ENCODE measurements at places on chromosomes 11 and 22.

- peak; percentile 20 for DNase-seq
Observed at GRCh38 chr11:41459465-41460401, at the start of gene LRRC4C. Gene LRRC4C, minus strand, starts transcription at chr11:41459652.

- DNase-seq = no peak
Observed at GRCh38 chr11:127105593-127106541, 105.3 kb upstream of the KIRREL3 start.

DNA sequence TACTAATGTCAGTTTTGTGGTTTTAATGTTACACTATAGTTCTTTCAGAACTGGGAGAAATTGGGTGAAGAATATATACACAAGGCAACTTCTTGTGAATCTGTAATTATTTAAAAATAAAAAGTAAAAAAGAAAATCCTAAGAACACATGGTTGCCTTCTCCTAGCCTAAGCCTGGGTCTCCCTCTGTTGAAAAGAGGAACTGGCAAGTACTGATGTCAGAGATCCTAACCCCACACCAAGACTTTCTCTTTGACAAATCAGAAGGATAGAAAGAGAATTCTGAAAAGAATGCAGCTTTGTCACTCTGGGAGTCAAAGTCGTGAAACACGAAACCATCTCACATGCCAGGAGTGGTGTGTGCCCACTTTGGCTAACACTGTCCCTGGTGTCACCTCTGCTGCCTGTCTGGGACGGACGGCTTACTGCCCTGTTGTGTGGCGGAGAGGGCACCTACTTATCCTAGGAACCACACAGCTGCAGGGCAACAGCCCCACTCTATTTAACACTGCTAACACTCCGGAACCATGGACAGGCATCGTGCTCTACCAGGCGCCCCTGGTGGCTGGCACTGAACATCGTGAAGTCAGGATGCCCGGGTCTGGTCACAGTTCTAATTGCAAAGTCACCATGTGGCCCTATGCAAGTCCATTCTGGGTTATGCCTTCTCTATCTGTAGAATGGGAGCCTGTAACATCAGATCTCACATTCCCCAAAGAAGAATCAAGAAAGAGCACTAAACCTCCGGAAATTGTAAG is 108.7 kb upstream of the CD82 start:
- no peak for DNase-seq

DNA sequence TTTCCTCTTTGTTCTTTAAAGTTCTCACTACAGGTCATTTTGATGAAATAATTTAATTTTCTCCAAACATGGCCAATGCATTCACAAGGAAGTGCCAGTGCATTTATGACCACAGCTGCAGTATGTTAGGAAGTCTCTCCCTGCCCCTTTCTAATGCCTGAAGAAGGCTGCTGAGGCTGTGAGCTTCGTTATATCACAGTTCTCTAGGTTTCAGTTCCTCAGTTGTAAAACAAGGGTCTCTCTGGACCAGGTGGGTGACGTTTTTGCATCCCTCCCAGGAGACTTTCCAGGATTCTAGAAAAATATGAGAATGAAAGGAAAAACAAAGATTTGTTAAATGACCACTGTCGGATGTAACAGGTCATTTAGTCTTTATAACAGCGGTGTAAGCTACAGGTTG is 171.6 kb downstream of the LARGE1 start:
- no peak for DNase-seq

DNA sequence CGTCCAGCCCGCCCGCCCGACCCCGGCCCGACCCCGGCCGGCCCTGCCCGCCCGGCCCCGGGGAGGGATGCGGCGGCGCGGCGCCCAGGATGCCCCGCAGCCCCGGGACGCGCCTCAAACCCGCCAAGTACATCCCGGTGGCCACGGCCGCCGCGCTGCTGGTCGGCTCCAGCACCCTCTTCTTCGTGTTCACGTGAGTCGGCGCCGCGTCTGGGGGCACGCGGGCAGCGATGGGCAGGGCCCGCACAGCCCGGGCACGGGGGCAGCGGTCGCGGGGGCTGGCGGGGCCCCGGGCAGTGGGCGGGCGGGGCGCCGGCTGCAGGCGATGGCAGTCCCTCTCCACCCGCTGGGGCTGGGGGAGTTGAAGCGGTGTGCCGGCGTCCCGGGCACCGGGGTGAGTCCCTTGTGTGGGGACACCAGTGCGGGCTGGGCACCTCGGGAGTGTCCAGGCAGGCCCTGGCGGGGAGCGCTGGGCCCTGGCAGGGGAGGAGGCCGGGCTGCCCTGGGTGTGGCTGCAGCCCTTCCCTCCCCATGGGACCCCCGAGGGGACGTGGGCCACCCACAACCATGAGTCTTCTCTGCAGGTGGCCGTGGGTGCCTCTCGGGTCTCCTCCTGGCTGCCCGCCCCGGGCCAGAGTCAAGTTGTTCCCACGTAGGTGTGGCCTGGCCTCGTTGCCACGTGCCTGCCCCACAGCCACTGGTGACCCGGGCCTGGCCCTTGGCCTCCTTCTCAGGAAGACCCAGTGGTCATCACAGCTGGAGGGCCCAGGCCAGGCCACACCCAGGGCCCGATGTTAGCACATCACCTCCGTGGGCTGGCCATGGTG is 468 bp downstream of the ZDHHC8 start:
- peak; percentile 41 for DNase-seq

DNA sequence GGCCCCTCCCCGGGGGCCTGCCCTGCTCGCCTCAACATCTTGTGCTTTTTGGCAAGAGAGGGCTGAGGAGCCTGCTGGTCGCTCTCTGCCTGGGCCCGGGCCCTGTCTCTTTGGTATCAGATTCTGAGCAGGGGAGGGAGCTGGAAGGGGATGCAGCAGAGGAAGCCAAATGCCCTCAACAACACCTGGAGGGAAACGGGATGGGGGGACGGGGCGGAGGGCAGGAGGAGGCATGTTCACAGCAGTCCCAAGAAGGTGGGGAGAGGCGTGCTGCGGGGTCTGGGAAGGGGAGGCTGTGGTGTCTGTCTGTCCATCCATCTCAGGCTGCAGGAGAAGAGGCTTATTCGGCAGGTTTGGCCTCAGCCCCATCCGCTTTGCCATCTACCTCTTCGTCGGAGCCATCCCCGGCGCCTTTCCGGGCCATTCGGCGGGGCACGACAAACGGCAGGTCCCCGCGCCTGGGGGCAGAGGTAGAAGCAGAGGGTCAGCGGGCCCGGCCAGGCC is 29.4 kb downstream of the APOL1 start:
- no peak for DNase-seq
